ENCODE measurements at places on chromosomes 1 and 21.

DNA sequence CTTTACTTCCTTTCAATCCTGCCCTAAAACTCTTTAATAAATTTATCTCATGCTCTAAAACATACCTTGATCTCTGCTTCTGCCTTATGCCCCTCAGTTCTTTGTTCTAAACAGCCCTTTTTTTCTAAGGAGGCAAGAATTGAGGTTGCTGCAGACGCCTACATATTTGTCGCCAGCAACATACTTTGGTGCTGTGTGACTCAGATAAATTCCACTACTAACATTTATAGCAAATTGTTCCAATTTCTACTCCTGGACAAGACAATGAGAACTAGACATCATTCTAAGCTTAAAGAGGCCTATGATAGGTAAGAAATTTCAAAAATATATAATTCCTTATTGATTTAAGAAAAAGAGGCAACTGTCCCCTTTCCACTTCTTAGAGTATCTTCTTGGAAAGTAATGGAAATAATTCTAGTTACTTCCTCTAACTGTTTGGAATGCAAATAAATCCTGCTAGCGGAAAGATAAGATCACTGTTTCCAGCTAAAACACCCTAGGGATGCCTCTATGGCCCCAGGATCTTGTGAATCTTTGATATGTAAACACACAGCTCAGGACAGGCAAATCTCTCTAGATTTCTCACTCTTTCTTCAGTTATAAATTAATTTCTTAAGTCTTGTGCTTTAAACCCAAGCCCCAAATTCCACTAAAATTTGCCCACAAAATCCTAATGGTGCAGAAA lies 869.1 kb downstream of the KCNT2 start:
- no peak for DNase-seq

- DNase-seq, result no peak
Measured at GRCh38 chr1:77039739-77040138, 172.5 kb downstream of the ST6GALNAC5 start.

GRCh38 chr1:113874012-113874879 lies 2.7 kb upstream of the PTPN22 start:
- DNase-seq, result no peak

- no peak for DNase-seq
Measured at GRCh38 chr1:14910984-14911721, 242.4 kb upstream of the TMEM51 start.

- no peak for DNase-seq
Measured at GRCh38 chr1:154404984-154405746, at the start of gene IL6R. Gene IL6R, plus strand, starts transcription at chr1:154405343. Its CDS starts 287 bp downstream, at chr1:154405630.

DNA sequence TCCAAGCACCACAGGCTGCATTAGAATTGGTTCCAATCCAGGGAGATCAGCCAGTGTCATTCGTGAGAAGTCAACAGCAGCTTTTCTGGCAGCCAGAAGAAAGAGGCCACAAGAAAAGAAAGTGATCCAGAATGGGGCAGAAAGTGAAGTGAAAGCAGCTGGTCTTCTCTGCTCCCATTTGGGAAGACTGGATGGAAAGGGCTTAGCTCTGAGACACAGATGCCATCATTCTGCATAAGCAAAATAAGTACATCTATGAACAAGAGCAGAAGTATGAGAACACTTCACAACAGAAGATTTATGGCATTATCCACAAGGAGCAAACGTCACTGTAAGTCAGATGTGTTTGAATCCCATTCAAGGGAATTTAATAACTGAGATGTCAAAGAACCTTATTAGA lies 326.5 kb upstream of the ESRRG start:
- DNase-seq, result no peak

Data from NCI-H2171 (cell line).